Frontal cortex (tissue), 4 donors: ENCODE measurements at places on chromosomes 1 and 21. TPM values are rescaled to one million over a fixed set of nuclear protein-coding genes. Genes with fewer than 3 reads are reported as not detected.
A peak's percentile ranks its signal among the peaks of the same experiment; 100 is the strongest.

- no peak for DNase-seq
Observed at GRCh38 chr1:11748294-11749202, 12.6 kb downstream of the AGTRAP start.

Gene GNAT2
- not detected for total RNA-seq

- DNase-seq, result no peak
Observed at GRCh38 chr1:107943694-107944093, 21.3 kb downstream of the VAV3 start.

Gene OR2L3
- 0.41 TPM for total RNA-seq

Gene TPTE
- not detected for total RNA-seq

DNA sequence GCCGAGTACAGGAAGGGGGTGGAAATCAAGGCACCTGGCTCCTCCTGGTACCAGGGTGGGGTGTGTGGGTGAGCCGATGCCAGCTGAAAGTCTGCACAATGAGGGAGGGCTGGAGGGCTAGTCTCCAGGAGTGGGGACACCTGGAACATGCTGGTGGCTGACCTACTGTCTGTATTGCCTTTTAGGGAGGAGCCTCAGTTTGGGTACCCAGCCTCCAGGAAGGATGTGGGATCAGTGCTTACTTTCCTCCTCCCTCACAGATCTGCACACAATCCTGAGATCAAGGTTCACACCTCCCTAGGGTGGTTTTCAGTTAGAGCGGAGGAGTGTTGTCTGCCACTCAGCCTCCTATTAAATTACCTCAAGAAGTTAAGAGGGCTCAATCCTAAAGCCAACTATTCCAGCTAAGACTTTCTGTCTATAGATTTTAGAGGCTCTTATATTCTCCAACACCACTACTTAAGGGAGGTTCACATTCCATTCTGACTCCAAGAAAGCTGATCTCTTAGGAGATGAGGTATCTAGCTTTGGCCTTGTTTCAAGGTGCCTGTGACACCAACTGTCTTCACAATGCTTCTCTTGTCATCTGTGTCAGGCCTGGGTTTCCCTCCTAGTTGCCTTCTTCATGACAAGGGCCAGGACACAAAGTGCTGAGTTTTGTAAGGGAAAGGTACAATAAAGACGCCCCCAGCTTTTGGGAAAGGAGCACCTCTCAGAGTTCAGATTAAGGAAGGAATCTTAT, 15.7 kb downstream of the SSR2 start:
- no peak for DNase-seq

GRCh38 chr21:45554477-45555175, 12.4 kb upstream of the SLC19A1 start:
- peak; percentile 89 for DNase-seq

DNA sequence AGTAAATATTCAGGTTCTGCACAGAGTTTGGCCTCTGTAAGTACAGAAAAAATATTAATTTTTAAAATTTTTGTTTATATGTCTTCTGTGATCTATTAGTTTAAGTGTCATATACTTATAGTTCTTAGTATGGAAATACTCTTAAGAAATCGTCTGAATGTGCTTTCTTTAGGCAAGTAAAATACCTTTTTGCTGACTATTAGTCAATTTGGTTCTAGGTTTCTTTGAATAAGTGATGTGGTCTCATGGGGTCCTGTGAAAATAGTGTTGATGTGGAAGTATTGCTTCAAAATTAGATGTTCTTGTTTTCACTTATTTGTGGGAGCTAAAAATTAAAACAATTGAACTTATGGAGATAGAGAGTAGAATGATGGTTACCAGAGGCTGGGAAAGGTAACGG, 23.9 kb downstream of the MIGA1 start:
- no peak for DNase-seq

Gene C1orf141
- under 0.01 TPM for total RNA-seq

DNA sequence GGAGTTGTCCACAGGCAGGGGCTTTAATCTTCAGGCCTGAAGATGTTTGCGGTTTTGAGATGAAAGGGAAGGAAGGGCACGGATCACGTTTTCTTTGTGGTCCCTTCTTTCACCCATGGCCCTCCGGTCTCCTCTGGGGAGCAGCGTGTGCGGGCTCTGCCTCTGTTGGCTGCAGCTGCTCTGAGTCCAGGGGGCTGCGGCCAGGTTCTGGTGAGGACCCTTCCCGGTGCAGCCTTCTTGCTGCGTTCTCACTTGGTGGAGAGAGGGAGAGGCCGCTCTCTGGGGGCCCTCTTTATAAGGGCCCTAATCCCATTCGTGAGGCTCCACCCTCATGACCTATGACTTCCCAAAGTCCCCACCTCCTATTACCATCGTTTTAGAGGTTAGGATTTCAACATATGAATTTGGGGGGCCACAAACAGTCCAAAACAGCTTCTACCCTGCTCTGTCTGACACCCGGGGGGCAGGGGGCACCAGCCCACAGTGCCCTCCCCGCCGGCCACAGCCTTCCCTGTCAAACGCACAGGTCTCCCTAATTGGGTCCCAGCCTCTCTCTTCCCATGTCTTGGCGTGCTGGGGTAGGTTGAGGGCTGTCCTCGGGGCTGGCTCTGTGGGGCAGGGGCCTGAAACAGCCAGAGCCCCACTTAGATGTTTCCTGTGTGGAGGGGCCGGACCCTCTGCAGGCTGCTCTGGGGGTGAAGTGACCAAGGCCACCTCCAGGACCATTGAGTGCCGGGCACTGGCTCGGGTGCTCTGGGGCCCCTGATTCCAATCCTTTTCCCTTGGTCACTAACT, 100.1 kb upstream of the C1orf174 start:
- DNase-seq, result no peak

- no peak for DNase-seq
Observed at GRCh38 chr1:219784660-219785381, 143.5 kb downstream of the SLC30A10 start.

Gene FAM177B
- not detected for total RNA-seq

DNA sequence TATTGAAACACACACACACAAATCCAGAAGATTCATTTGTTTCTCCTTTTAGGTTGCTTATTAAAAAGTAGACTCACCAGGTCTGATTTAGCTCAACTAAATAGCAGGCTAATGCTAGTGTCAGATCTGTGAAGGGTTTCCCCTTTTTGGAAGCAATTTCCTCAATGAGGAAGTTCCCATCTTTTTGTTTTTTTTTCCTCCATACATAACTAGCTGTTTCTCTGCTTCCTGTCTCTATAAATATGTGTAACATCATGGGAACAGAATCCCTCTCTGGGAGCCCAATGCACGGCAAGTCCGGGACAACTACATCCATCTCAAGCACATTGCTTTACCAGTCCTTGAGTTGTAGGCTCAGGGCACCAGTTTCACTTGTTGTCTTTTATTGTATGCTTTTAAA, 1421.1 kb downstream of the PLA2G4A start:
- no peak for DNase-seq

- DNase-seq, result no peak
Observed at GRCh38 chr21:36210779-36211659, 54.4 kb downstream of the DOP1B start.

DNA sequence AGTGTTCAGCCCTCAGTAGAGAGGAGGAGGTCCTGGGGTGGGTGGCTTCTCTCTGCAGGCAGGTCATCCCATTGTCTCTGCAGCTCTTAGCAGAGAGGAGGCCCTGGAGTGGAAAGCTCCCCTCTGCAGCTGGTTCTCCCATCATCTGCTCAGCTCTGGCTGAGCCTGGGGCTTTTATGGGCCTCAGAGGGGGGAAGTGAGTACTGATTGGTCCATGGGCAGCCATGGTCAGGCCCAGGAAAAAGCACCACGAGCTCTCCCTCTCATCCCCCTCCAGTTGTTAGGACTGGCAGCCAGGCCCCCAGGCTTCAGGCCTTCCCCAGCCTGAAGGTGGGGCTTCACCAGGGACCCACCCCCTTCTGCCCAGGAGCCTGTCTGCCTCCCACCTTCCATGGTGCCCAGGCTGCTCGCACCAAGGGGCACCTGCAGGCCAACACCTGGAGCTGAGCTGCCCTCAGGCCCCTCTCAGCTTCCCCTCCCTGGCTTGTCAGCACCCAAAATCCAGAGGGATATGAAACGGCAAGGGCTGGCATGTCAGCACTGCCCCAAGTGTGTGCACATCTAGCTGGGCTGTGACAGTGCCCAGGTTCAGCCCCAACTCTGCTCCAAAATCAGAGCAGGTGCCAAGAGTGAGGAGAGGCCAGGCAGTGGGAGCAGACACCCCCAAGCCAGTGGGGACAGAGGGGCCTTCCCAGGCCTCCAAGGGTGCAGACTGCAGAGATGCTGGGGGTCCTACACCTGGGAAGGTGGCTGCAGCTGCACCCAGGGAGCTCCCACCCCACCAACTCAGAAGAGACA, 449.0 kb downstream of the MATN1 start:
- DNase-seq, result no peak

- no peak for DNase-seq
Observed at GRCh38 chr1:27609618-27610240, 5.8 kb upstream of the AHDC1 start.

Gene FAM151A
- total RNA-seq, result not detected

Gene OR2T33
- not detected for total RNA-seq

- DNase-seq, result no peak
Observed at GRCh38 chr1:27527223-27527889, 37.4 kb upstream of the WASF2 start.

DNA sequence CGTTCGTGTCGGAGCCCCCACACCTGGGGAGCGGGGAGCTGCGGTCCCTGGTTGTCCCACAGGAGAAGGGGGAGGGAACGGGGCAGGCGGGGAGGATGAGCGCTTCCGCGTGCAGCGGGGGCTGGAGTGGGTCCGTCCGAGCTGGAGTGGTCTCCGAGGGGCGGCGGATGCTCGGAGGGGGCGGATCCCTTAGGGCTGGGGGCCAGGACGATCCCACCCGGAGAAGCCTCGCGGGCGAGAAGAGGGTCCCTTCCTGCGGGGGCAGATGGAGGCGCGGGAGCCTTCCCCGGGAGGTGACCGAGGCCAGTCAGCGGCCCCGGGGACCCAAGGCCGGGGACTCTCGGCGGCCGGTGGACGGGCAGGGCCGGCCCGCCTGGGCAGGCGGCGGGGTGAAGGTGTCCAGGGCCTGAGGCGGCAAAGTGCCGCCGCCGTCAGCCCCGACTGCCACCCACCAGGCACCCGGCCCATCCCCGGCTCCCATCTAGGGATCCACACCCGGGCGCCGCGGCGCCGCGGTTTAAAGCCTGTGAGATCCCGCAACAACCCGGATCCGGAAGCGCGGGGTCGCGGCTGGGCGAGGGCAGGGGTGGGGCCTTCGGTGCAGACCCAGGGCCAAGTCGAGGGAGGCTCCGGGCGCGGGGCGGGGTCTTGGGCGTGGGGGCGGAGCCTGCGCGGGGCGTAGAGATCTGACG, 5.3 kb upstream of the CCDC27 start:
- peak; percentile 94 for DNase-seq

DNA sequence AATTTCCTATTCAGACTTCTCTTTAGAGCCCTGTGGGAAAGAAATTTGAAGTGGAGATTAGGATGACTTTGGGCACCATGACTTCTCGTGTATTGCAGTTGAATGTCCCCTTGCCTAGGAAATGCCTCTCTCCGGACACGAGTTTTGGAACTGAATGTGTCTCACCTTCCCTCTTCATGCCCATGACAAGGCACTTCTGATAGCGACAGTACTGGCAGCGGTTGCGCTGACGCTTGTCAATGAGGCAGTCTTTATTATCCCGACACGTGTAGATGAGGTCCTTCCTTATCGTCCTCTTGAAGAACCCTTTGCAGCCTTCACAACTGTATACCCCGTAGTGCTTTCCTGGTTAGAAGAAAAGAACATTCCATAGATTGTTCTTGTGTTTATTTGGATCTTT, 28.1 kb downstream of the RXRG start:
- DNase-seq, result no peak

DNA sequence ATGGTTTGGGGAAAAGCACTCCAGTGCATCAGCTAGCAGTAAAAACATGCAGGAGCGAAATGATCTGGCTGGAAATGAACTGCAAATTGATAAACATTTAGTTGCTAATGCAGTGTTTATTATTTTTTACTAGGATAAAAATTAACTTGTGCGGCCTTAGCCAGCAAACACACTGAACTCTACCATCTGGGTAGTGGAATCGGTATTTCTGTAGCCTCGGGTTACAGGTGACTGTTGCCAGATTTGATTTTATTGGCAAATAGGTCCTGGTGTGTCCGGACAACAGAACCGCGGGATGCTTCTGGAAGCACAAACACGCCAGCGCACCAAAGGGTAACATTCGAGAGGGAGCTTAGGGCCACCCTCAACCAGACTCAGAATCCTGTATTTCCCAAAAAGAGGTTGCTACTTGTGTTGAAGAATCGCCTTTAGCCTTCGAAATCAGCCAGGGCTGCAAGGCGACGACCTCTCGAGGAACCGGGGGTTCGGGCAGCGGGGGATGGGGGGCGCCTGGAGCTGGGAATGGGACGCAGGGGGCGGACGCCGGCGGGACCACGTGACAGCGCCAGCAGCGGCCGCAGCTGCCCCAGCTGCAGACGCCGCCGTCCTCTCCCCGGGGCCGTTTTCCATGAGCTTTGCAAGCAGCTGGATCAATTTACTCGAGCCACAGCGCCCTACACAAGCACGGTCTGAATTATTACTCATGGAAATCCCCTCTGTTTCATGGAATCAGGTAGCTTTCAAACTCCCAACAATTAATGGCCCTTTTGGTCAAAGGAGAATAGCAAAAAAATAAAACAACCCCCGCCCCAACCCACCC, 158.8 kb downstream of the TOMM20 start:
- peak; percentile 63 for DNase-seq

Gene RNU1-2
- under 0.01 TPM for total RNA-seq

- DNase-seq, result no peak
Observed at GRCh38 chr1:63773496-63773814, 362 bp upstream of the ROR1 start.

- no peak for DNase-seq
Observed at GRCh38 chr1:43558346-43558841, 27.7 kb downstream of the PTPRF start.

Gene NTMT2
- total RNA-seq, result 0.41 TPM

- DNase-seq, result no peak
Observed at GRCh38 chr21:25313829-25314228, 293.5 kb downstream of the MRPL39 start.

Gene CLEC20A
- not detected for total RNA-seq

DNA sequence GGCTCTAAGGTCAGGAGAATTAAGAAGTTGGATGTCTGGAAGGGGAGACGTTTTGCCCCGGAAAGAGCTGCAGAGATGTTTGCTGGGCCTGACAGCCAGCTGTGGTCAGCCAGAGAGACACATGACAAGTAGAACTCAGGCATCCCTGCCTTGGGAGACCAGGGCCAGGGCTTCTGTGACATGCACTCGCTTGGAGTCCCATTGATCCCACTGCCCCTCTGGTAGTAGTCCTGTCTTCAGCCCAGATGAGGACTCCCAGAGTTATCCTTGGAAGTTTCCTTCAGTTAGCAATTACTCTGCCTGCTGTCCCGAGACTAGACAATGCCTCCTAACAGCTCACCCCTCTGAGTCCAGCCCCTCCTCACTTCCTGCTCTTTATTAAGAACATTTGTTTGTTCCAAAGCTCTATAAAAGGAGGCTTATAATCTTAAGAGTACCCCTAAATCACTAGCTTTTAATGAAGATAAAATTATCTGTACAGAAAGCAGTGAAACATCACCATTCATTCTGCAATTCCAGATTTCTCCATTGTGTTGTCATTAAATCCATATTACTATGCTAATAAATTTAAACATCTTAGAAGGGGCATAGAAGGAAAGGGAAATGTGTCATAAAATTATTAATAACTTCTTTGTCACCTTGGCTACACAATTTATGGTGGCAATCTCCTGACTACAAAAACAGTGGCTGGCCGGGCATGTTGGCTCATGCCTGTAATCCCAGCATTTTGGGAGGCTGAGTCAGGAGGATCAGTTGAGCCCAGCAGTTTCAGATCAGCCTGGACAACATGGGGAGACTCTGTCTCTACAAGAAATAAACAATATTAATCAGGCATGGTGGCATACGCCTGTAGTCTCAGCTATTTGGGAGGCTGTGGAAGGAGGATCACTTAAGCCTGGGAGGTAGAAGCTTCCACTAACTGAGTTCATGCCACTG, 94.2 kb downstream of the KCNK1 start:
- DNase-seq, result no peak
